ENCODE measurements at places on chromosomes 1 and 21.

GRCh38 chr21:46061063-46061462 is 36.8 kb upstream of the COL6A2 start:
- DNase-seq = no peak

DNA sequence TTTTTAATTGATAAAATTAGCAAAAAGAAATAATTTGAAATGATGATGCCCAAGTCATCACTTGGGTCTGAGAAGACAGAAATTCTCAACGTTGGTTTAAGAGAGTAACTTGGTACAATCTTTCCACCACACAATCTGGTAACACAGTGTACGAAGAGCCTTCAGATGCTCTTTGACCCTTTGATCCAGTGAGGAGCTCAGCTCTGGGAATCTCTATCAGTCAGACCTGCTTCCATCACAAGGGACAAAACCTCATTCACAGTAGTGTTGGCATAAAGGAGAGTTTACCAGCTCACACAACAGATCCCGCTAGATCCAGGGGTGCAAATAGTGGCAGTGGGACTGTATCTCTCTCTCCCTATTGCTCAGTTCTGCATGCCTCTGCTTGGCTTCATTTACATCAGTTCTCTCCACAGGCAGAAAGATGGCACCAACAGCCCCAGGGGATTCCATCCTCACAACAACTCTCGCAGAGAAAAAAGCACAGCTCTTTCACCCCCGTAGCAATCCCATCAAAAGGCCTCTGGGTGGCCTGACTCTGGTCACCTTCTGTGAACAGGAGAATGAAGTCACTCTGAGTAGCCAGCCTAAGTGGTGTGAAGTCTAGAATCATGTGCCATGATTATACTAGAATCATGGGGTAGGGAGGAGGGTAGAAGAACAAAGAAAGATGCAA is 119.7 kb downstream of the ZNF281 start:
- no peak for DNase-seq

- DNase-seq = no peak
These were observed 23.5 kb downstream of the ANGPTL1 start for GRCh38 chr1:178847396-178847849.

- DNase-seq = no peak
These were observed 1.1 kb downstream of the CHML start for GRCh38 chr1:241638909-241639622.

DNA sequence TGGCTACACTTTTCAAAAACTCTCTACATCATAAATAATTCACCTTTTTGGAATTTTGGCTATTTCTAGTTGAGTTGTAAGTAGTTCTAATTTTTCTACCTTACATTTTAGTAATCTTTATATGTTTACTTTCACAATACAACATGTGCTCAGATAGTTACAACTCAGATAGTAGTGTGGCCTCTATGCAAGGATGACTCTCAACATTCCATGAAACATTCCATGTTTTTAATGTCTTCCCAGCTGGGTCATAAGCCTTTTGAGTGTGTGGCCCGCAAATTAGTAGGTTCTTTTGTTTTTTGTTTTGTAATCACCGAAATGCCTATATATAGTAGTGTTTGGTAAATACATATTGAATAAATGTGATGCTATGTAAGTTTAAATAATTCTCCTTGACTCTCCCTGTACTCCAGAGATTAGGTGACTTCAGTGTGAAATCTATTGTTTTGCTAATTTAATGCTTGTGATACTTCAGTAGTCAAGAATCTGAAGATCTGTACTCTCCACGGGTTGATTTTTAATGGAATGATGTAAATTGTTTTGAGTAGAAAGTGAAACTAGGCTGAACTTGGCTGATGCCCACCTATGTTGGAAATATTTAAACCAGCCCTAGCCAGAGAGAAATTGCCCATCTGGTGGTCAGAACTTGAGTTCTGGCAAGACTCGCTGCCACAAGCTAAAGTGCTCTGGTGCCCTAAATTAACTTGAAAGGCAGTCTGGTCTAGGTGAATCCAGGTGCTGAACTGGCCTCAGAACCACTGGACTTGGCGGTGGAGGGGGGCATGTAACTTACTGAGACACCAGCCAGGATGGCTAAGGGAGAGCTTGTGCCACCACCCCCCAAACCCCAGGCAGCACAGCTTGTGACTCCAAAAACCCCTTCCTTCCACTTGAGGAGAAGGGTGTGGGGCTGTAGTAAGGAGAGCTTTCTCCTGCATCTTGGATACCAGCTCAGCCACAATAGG is 165.6 kb downstream of the USP25 start:
- no peak for DNase-seq

GRCh38 chr1:164565357-164565756 is 6.4 kb downstream of the PBX1 start:
- no peak for DNase-seq

GRCh38 chr1:116288201-116288598 is 84.8 kb upstream of the ATP1A1 start:
- peak; percentile 42 for DNase-seq

DNA sequence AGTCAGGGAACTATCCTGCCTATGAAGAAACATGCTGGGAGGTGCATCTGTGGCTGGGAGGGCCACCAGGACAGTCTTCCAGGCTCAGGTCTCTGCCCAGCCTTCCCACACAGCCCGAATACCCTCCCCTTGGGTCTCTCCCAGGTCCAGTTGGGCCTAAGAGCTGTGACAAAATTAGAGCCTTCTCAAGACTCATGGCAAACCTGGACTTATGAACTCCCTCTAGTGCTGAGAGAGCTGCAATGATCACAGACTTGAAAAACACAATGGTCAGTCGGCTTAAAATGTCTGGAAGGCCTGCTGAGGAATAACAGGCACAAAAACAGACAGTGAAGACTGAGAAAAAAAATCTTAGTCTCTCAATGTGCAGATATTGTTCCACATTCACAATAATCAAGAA is 325.1 kb downstream of the BRINP2 start:
- DNase-seq = no peak

DNA sequence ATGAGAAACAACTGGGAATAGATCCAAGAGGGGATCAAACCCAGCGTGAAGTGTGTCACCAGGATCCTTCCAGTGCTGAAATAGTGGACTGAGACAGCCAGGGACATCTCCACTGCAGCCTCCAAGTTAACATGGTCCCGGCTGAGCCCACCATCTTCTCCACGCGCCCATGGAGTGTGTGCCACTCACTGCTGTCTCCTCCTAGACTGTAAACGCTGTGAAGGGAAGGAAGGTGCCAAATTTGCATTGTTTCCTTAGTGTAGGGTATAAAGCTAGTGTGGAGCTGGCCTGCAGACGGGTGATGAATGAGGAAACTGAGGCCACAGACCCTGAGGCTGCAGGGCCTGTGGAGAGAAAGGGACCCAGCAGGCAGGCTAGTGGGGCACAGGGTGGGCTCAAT is 183.6 kb downstream of the FOXD2 start:
- DNase-seq = no peak

GRCh38 chr1:18241891-18242290 is 134.3 kb downstream of the IGSF21 start:
- DNase-seq = no peak

- no peak for DNase-seq
These were observed 48.2 kb downstream of the SYT2 start for GRCh38 chr1:202662081-202662480.

- DNase-seq = no peak
These were observed 2.7 kb downstream of the LRRC71 start for GRCh38 chr1:156922986-156923669.

GRCh38 chr21:36708286-36709029 is 9.5 kb downstream of the SIM2 start:
- no peak for DNase-seq

GRCh38 chr1:117596023-117596720 is 9.7 kb upstream of the TENT5C start:
- DNase-seq = peak; percentile 34

DNA sequence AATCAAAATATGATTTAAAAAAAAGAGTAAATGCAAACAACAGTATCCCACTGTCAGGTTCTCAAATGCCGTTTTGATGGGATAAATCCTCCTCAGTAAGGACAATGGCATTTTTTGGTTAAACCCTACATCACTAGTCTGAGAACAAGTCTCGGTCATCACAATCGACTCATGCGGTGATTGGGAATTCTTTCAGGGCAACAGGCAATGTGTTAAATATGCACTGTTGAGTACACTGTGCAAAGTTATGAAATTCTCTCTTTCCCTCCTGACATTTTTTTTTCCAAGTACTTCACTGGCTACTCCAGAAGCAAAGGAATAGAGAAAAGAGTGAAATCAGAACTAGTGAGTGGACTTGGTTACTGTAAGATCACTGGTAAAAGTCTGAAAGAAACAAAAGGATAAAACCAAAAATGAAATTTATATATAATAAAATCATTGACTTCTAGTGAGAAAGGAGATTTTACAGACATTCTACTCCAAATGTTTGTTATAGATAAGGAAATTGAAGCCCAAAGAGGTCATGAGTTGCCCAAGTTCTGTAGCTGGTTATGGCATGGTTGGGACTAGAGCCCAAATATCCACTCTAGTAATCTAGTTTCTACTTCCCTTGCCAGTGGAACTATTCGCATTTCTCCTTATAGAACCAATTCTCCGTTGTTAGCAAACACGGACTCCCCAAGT is 111.3 kb downstream of the TGFBR3 start:
- no peak for DNase-seq

DNA sequence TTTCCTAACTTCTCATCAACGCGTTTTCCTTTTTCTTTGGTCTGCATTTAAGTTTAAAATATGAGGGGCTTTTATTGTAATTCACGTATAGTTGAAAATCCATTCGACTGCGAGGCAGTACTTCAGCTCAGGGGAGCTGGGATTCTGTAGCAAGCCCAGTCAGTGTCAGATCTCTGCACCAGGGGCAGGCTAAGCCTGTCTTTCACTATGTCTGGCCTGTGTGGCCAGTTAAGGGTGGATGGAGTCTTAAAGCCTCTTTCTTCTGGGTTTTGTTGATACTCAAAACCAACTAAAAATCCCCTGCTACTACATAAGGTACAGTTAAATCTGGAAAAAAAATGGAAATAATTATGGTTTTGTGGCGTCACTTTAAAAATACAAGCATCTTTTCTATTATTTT is 124.7 kb downstream of the TYW3 start:
- no peak for DNase-seq

DNA sequence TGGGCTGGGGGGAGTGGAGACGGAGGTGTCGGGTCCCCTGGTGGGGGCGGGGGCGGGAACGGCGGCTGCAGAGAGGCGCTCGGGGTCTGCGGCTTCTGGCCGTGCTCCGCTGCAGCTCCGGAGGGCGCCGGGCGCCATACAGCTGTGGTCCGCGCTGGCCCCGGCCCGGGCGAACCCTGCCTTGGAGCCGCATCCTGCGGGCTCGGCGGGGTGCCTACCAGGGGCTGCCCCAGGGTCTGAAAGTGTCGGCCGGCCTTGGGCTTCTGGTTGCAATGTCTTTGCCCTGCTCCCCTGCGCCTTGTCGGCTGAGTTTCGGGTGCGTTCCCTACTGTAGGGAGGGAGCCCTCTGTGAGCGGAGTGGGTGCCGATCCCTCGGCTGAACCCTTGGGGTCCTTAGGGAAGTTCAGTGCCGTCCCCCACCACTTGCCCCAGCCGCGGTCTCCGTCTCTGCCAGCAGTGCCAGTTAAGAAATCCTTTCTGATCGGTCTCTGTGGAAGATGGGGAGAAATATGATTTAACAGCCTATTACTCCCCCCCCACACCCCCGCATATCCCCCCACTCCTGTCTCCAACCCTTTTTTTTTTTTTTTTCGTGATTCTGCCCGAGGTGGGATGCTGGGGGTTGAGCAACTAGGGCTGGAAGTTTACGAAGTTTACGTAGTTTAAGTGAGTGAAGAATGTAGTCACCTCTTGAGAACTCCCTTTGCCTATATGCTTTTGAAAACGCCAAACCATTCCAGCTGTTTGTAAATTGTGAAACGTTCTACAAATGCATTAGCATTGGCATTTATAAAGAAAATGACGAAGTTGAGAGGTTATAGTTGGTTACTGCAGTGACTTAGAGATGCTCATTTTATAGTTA is 588 bp downstream of the NEXN start:
- no peak for DNase-seq

DNA sequence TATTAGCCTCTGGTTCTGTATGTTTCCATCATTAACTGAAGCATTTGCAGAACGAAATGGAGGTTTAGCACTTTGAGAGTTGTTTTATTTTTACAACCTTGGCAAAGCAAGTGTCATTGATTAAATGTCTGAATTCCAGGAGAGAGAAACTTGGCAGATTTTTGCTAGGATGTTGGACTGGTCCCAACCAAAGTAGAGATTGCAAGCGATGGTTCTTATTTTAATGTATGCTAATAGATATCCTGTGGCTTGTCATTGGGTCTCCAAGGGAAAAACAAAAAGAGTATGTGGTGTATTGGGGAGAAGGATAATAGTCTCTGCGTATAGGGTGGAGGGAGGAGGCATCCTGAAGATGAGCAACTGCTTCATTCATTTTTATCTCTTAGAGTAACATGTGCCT is 457.2 kb upstream of the RUNX1 start:
- no peak for DNase-seq

GRCh38 chr1:1157426-1157913 is 16.2 kb upstream of the TTLL10 start:
- DNase-seq = peak; percentile 43

- DNase-seq = no peak
These were observed 24.0 kb downstream of the QSOX1 start for GRCh38 chr1:180178511-180179161.

GRCh38 chr21:24899138-24899537 is 708.1 kb downstream of the MRPL39 start:
- no peak for DNase-seq

DNA sequence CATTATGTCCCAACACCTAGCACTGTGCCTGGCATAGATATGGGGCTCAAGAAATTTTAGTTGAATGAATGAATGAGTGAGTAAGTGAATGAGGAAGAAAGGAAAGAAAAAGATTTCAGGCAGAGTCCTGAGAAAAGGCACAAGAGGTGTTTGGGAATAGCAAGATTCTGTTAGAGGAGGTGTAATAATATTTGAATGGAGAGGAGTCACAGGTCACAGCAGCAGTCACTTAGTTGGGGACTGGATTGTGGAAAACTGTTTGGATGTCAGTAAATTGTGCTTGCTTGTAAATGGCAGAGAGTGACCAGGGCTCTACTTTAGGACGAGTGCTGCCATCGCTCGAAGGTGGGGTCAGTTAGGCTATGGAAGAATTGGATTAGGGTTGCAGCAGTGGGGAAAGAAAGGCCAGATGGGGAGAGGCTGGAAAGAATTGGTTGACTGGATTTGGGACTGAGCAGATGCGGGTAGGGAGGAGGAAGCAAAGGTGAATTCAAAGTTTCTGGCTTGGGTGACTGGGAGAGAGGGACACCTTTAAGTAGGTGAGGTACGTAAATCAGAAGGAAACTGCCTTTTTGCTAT is 9.3 kb downstream of the CDC14A start:
- no peak for DNase-seq

Data from GM12864 (cell line).